WERI-Rb-1 (cell line): ENCODE measurements at places on chromosomes 12 and 14.
A peak's percentile ranks its signal among the peaks of the same experiment; 100 is the strongest.

- DNase-seq = no peak
Observed at GRCh38 chr12:105036937-105037649, 47.2 kb downstream of the ALDH1L2 start.

DNA sequence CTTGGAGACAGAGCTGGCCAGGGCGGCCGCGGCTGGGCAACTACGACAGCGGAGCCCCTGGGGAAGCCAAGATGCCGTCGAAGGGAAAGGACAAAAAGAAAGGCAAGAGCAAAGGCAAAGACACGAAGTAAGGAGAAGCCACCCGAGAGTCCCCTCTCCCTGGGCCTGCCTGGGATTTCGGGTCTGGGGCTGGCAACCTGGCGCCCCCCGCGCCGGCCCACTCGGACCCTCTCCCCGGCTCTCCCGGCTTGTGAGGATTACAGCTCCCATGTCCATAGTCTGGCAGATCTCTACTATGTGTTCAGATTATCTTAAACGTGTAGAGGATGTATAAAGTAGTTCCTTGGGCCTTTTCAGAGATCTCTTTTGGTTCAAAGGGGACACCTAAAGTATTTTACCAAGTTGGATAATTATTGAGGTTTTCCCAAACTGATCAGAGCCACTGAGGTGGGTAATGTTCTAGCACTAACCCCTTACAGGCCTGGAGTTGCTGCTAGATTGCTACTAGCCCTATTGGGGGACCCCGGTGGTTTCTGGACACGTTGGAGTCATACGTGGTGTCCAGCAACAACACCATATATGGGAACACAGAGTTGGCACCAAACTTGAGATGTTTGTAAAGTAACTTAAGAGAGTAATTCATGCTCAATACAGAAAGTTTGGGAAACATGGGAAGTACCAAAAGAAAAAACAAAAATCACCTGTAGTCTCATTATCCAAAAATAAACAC lies 424 bp downstream of the BBOF1 start:
- DNase-seq = no peak

DNA sequence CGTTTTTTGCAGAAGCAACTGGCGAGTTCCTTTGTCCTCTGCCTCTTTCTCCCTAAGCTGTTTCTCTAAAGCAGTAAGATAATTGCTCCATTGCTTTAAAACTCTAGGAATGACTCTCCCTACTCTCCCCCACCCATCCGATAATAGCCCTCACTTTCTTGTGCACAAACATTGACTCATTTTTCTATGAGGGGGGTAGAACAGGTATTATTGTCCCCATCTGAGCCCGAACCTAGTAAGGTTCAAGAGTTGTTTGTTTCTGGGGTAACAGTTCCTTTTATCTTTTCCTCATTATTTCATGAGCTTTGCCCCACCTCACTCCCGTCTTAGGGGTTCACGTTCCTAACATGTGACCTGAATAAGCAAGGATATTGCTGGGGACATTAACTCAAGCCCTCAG lies 190.6 kb downstream of the EMP1 start:
- DNase-seq = no peak

- DNase-seq = no peak
Observed at GRCh38 chr12:66239295-66239694, 50.3 kb downstream of the IRAK3 start.

DNA sequence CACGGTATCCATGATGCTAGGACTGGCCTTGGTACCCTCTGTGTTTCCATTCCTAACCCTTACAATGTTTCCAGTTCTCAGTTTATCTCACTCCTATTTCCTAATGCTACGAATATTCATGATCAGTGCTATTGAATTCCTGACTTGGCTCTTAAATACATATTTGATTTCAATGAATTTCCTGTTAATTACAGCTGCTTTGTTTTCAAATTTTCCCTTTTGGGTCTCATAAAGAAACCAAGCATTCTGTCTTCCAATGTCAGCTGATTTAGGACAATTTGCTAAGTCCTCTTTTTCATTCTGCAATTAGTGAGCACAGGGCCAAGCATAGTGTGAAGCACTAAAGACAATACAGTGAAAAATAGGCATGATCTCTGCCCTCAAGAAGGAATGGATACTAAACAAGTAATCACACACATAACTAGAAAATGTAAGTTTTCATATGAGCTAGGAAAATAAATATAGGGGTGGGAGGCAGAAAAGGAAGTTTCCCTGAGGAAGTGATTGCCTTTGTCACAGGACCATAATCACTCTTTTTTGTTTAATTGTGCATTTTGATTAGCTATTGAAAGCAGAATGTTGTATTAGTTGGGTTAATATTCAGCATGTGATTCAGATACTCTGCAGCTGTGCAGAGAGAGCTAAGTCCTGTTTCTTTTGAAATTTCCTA lies 88.5 kb downstream of the KCNC2 start:
- no peak for DNase-seq

GRCh38 chr14:89137526-89138163 lies 279.4 kb downstream of the FOXN3 start:
- DNase-seq = no peak

DNA sequence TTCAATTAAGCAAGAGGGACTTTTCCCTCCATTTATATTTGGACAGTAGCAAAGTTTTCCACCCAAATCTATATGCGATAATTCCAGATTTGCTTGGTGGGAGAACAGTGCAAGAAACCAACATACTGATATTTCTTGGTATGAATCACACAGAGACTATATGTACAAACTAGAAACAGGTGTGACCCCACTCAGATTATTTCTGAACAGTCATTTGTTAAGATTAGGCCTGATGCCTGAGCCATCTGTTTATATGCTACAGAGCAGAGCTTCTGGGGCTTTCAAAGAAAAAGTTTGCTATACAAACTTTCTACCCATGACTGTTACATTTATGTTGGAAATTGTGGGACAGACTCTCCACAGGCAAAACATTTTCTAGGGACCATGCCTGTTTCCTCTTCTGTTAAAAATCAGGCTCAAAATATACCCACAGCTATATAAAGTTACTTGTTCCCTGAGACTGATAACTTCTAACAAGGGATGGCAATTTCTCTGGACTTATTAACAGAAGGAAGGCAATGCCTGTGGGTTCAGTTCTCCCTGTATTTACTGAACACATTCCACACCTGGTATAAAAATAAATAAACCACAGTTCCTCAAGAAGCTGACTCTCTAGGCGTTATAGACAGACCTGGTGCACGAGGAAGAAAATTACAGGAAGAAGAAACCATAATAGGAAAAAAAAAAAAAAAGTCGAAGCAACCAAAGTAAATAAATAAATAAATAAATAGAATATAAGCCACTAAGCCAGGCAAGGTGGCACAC lies 8.0 kb downstream of the PTPN21 start:
- DNase-seq = peak; percentile 53

GRCh38 chr12:79415321-79415720 lies 275.4 kb downstream of the PAWR start:
- DNase-seq = no peak

- DNase-seq = no peak
Observed at GRCh38 chr12:28232211-28232928, 42.1 kb downstream of the CCDC91 start.

- DNase-seq = no peak
Observed at GRCh38 chr12:28144059-28144458, 46.2 kb upstream of the CCDC91 start.

DNA sequence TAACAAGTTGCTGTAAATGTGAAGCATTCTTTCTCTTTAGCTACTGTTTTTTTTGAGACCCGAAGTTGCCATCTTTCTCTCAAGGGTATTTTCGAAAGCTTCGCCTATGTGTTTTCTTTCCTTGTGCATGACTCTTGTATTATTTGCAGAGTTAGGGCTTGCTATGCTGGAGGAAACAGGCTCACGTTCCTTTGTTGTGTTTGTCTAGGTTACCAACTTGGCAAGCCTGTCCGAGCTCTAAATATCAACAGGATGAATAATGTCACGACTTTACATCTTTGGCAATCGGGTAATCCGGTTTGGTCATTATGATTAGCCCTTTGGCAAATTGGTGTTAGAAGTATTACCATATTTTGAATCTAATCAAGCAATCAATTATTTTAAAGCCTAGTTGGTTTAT lies 15.9 kb upstream of the ATP6V0A2 start:
- no peak for DNase-seq

DNA sequence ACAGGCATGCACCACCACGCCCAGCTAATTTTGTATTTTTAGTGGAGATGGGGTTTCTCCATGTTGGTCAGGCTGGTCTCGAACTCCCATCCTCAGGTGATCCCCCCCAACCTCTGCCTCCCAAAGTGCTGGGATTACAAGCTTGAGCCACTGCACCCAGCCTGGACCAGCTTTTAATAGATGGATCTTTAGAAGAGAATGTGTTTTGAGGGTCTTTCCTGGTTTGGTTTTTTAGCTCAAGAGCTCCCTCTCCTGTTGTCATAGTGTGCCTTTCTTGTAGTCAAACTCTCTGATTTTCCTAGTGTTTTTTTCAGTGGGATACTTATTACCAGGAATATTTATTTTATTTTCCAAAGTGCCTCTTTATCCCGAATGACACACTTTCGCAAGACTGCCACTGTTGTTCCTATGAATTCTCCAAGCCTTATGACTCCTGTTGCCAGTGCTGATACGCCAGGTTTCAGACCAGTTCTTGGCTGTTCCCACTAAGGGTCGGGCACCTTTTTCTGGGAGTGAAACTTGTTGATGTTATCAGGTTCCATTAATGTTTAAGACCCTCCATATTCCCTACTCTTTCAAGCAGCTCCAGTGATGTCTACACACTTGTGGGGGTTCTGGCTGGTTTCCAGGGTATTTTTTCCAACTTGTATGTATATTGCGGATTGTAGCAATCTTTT lies 31.5 kb upstream of the LIMA1 start:
- peak; percentile 19 for DNase-seq

- DNase-seq = no peak
Observed at GRCh38 chr14:102941419-102942011, 19.1 kb downstream of the AMN start.
